ENCODE measurements at places on chromosomes 5 and 9.

DNA sequence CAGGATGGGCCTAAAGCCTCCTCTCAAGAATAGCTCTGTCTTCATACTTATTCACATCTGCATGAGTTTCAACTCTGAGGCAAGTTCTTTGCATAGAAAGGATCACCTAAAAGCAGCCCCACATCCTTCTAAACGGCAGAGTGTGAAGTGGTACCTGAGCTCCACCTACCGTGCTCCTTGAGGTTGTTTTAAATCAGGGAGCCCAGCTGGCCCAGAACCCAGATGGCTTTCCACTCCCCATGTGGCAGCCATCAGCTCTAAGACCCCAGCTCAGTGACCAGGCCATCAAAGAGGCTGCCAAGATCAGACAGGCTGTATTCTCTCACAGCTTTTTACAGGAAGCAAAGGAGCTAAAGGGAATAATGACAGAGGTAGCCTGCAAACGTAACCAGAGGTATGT lies 299.3 kb downstream of the RASEF start:
- DNase-seq = no peak

- no peak for DNase-seq
These were observed 109.2 kb downstream of the PAX5 start for GRCh38 chr9:36924757-36925432.

DNA sequence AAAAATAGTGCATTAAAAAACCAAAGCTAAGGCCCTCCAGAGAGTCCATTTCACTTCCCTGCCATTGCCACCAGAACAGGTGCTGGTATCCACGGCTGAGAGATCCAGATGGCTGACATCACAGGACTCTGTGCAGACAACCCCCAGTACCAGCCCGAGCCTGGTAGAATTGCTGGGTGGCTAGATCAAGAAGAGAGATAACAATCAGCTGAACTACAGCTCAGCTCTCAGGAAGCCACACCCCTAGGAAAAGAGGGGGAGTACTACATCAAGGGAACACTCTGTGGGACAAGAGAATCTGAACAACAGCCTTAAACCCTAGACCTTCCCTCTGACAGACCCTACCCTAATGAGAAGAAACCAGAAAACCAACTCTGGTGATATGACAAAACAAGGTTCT lies 73.8 kb upstream of the SLIT3 start:
- no peak for DNase-seq

DNA sequence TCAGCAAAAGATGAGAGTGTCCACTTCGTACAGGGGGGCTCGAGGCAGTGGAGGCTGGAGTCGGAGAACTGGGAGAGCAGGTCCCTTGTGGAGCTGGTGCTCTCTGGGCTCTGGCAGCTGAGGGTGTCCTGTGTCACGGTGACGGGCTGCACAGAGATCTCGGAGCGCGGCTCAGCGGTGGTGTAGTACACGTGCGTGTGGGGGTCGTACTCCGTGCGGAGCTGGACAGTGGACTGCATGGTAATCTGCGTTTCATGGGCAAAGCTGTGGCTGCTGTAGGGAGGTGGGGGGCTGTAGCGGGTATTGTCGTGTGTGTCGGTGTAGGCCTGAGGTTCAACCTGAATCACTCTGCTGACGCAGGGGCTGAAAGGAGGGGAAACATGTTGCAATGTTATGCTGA lies 48.0 kb downstream of the PTCH1 start:
- DNase-seq = no peak

DNA sequence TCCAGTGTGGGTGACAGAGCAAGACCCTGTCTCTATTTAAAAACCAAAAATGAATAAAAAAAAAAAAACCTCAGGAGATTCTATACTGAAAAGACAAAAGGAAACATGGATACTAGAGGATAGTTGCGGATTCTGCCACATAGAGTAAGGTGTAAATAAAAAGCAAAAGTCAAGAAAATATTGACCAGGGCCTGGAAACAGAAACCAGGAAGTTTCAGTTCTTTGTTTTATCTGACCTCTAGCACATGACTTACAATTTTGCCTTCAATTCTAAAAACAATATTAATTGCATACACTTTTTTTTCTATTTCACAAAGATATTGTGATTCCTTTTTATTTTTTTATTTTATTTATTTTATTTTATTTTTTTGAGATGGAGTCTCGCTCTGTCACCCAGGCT lies 96.2 kb upstream of the NMUR2 start:
- no peak for DNase-seq

DNA sequence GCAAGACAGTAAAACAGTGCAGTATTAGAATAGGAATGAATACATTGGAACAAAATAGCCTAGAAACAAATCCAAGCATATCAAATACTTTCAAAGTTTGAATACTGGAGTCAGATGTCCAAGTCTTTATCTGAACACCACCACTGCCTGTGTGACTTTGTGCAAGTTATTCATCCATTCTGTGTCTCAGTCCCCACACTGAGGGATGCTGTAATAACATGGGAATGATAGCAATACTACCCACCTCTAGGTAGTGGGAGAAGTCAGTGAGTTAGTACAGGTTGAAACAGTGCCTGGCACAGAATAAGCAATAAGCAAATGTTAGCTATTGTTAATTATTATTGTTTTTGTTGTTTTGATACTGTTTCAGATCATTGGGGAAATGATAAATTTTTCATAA lies 130.9 kb downstream of the SUSD1 start:
- no peak for DNase-seq

DNA sequence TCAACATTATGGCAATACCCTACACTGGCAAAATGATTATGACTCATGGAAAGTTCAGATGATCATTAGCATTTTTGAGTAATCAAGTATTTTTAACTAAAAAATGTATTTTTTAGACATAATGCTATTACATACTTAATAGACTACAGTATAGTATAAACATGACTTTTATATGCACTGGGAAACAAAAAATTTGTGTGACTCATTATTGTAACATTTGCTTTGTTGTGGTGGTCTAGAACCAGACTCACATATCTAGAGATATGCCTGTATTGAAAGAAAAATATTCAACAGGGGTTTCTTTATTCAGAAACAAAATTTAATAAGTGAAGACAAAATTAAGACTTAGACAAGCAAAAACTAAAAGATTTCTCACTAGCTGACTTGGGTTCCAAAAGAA lies 385.3 kb upstream of the RIOK2 start:
- no peak for DNase-seq

GRCh38 chr5:52015760-52016159 lies 632.5 kb downstream of the ISL1 start:
- DNase-seq = no peak

GRCh38 chr9:37281541-37281940 lies 141.0 kb upstream of the GRHPR start:
- DNase-seq = no peak

DNA sequence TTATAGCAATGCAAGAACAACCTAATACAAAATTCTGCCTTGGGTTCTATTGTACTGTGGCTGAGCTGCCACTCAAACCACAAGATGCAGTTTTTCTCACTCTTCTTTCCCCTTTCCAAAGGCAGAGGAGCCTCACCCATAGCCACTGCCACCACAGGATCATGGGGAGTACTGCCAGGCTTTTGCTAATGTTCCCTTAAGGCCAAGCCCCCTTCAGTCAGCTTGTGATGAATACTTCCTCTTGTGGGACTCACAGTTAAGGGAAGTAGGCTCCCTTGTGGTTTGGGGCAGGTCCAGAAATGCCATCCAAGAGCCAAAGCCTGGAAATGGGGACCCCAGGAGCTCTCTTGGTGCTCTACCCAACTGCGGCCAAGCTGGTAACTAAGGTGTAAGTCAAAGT lies 258.7 kb downstream of the SPATA31D1 start:
- DNase-seq = no peak

GRCh38 chr5:53777864-53778618 lies 217.6 kb downstream of the NDUFS4 start:
- no peak for DNase-seq

DNA sequence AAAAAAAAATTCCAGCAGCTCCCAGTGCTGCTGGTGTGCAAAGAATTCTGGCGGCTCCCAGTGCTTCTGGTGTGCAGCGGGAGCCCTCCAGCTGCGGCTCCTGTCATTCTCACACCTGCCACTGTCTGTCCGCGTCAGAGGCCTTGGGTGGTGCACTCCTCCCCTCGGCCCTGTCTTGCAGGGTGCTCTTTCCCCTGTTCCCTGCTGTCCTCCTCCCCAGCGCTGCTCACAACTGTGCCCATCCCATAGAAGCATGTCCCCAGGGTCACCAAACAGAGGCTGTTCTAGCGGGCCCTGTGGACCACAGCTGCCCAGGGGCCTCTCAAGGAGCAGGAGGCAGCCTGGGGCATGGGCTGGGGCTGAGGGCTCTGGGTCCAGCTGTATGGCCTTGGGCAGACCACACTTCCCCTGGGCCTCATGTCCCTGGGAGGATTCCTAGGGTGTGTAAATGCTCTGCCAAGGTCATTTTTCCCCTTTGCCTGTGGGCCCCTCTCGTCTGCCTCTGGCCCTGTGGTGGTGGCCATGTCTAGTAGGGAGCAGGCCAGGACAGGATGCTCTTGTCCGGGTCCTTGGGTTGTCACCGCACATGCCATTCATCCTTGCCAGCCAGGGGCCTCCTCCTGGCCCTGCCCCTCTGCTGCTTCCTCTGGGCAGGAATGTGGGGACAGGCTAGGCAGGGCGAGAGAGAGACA lies 68.2 kb downstream of the PHF2 start:
- DNase-seq = no peak

DNA sequence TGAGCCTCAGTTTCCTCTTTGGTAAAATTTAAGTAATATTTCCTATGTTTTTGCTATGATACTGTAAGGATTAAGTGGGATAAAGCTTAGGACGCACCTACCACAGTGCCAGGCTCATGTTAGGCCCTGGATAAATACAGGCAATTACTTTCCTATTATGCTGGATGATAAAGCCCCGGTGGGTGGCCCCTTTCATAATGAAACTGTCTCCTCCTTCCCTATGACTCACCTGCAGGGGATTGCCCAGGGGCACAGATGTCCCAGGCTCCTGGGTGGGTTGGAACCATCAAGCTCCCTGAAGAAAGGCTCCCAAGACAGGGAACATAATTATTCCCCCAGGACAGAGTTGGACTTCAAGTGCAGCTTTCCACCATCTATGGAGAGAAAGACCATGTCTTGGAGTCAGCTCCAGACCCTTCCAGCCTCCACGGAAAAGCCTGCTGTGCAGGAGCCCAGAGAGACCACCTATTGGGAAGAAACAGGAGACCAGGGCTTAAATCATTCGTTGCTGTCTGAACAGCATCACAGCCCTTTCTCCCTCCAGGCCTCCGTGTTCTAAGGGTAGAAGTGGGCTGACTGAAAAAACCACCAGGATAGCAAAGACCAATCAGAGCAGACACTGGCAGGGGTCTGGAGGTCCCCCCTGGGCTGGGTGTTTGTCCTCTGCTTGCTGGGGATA lies 43.2 kb upstream of the FOXE1 start:
- DNase-seq = no peak

DNA sequence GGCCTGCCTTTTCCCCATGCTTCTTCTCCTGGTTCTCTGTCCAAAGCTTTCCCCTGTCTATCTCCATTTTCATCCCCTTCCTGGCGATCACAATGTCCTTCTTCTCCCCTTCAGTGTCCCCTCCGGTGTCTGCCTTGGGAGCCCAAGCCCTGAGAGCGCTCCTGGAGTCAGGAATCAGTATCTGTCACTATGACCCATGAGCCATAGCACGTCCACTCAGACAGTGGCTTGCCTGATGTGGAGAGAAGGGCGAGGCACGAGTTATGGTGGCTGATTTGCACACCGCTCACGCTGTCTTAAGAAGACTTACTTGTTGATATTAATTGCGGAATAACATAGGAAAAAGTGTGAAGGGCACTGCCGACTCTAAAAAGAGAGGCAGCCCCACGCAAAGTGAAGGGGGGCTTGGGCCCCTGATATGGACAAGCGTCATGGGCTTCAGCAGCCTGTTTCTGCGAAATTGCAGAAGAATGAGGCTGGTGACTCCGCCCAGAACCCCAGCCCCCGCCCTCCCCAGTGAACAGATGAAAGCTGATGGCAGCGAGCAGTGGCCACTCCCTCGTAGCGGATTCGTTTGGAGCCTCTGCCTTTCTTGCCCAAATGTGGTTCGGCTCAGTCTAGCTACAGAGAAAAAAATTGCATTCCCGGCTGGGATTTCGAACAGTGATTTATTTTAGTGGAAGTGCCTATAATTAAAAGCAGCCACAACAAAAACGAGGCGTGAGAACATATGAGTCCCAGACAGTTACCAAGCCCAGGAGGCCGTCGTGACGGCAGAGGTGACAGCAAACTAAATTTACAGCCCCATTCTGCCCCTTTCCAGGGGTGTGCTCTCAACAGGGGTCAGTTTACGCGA lies 149.8 kb downstream of the ICE1 start:
- DNase-seq = no peak

DNA sequence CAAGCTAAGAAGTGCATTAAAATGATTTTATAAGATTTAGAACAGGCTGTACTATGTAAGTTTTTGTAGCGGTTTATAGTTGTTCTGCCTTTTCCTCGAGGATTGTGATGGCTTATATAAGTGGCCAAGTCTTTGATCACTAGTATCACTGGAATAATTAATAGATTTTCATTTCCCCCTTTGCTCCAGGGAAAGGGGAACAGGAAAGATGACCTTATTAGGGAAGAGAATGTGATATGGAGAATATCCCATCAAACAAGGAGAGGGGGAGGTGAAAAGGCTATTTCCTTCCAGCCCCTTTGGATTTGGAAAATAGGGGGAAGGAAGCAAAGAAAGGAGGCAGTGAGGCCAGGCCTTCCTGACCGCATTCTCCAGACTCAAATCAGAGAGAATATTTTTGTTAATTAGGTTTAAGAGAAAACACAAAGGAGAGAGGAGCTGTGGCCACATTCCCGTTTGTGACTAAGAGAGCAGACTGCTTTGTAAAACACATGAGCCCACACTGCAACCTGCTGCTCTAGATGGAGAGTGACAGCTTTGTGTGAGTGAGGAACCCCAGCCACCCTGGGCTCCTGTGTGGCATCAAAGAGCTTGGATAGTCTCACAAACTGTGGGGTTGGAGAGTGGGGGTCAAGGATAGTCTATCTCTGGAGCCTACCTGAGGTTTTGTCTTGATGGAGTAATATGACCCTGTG lies 359.5 kb downstream of the DTWD2 start:
- no peak for DNase-seq

- no peak for DNase-seq
These were observed 146.4 kb upstream of the RETREG1 start for GRCh38 chr5:16763211-16763610.
